Stimulated activated CD8-positive, alpha-beta memory T cell treated with anti-CD3 and anti-CD28 coated beads, Interleukin-7, amount 100 ng/mL, for 1 hour (primary cell): ENCODE measurements at places on chromosomes 3 and 15.

DNA sequence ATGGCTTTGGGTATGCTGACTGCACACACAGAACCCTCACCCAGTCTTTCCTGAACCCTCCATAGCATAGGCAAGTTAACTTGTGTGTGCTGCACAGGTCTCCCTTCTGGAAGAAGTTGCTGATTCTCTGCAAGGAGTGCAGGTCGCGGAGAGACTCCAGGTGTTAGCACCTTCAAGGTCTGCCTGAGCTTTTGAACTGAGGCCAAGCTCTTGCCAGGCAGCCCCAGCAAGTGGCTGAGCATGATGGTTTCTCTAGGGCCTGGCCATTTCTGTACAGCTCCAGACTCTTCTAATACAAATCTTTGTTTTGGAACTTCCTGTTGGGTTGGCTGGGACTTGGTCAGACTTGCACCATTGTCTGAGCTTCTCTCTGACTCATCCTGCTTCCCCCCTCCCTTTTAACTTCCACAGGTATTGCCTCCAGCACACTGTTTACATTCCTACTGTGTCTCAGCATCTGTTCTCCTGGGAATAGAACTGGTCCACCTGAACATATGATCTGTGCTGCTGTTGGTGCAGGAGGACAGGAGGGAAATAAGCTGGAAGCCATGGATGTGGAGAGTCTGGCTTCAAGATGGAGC lies 53.3 kb downstream of the KY start:
- no peak for DNase-seq

DNA sequence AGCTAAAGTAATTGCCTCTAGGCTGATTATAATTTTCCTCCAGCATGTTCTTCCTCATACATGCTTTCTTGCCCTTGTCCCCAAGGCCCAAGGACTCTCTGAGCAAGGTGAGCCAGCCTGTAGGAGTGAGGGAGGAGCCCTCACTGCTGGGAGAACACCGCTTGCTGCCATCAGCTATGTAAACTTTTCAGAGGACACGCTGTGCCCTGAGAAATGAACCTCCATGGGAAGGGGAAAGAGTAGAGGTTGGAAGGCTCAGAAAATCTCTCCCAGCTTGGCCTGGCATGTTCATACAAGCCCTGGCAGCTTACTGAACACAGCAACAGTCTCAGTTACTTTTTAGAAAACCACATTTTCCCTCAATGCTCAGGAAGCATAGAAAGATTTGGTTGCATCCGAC lies 103.0 kb upstream of the SLC24A5 start:
- DNase-seq = no peak

DNA sequence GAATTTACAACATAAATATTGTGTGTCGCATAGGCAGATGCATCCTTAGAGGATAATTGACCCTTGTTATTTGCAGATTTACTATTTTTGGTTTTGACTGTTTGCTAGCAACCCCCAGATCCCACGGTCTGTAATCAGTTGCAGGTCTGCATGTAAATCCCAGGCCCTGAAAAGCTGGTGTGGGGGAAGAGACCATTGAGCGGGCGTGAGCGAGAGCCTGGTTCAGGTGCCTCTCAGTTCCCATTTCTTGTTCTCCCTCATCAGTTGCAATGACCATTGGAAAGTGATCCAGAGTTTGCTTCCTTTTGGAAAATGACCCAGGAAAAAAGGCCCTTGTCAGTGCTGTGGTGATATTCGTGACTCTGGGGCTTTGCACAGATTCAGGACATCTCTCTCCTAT lies 238.9 kb downstream of the UACA start:
- no peak for DNase-seq

- no peak for DNase-seq
These were observed 119.4 kb downstream of the IQCH start for GRCh38 chr15:67373971-67374370.

GRCh38 chr3:21274079-21274571 lies 476.9 kb downstream of the ZNF385D start:
- DNase-seq = no peak

GRCh38 chr3:147483145-147483544 lies 74.0 kb downstream of the ZIC1 start:
- no peak for DNase-seq
